ENCODE measurements at places on chromosomes 3 and 15. TPM values are rescaled to one million over a fixed set of nuclear protein-coding genes. Genes with fewer than 3 reads are reported as not detected.

GRCh38 chr15:31329640-31330010 lies 3.0 kb downstream of the KLF13 start:
- H3K27me3 ChIP-seq, result no peaks in the 10 kb centered on the region
- peaks cover 51% of the 10 kb centered on the region for H3K4me1 ChIP-seq
- no peaks in the 10 kb centered on the region for H3K36me3 ChIP-seq
- peak overlapping the region; percentile 46 for H3K4me3 ChIP-seq

DNA sequence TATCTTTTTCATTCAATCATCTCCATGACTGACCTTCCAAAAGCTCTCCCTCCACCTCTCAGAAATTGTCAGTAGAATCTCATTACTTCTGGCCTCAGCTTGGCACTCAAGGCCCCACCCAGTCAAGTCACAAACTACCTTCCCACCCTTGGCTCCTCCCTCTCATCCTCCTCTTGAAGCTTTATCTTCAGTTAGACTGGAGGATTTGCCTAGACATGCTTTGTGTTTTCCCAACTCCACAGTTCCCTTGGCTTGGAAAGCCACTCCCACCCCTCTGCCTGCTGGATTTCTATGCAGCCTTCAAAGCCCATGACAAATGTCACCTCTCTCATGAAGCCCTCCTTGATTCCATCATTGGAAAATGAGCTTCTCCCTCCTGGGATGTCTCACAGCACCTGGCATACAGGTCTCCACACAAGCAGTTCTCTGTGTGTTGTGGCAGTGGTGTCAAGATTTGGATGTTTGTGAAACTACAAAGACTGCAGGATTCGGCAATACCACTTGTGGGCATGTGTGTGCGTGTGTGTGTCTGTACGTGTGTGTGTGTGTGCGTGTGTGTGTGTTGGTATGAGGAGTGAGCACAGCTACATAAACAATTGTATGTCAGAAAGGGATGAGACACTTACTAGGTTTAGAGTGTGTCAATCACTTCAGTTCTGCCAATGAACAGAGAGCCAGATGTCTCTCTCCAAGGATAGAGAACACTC lies 45.3 kb upstream of the VPS8 start:
- no peaks in the 10 kb centered on the region for H3K36me3 ChIP-seq
- H3K4me1 ChIP-seq, result peaks cover 12% of the 10 kb centered on the region
- no peak overlapping the region for H3K27ac ChIP-seq
- DNase-seq, result no peak
- peaks cover 2% of the 10 kb centered on the region for H3K27me3 ChIP-seq
- no peak overlapping the region for H3K4me3 ChIP-seq

DNA sequence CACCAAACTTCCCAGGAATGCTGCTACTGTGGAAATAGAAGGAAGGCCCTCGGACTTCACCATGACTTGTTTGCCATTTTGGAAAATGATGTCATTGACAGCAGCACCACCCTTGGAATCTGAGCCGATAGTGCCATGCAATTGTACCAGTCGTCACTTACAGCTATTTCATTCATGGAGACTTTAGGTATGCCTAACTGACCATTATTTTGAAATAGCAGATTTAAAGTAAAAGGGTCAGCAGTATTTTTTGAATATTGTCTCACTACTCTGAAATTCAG lies 66.0 kb upstream of the ARL8B start:
- H3K4me1 ChIP-seq, result peaks cover 9% of the 10 kb centered on the region
- H3K36me3 ChIP-seq, result no peaks in the 10 kb centered on the region
- no peak for DNase-seq
- no peak overlapping the region for H3K4me3 ChIP-seq
- no peak overlapping the region for H3K27ac ChIP-seq

DNA sequence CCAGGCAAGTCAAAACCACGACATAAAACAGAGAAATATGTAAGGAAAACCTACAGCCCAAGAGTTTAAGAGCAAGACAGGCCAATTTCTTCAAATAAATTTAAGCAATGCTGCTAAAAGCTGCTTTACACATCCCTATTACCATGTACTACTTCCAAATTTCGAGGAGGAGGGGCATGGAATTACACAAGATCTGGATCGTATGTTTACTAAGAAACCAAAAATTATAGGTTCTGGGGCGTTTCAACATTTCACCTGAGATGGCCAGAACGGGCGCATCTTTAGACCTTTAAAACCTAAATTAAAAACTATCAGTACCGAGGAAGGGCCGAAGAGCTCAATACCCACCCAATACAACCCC lies 664 bp upstream of the NR2C2 start:
- peak overlapping the region; percentile 97 for H3K27ac ChIP-seq
- H3K4me3 ChIP-seq, result peak overlapping the region; percentile 96
- H3K27me3 ChIP-seq, result no peaks in the 10 kb centered on the region
- peaks cover 18% of the 10 kb centered on the region for H3K36me3 ChIP-seq
- DNase-seq, result no peak

GRCh38 chr3:35931867-35932266 lies 292.5 kb downstream of the ARPP21 start:
- no peak overlapping the region for H3K4me3 ChIP-seq
- H3K27me3 ChIP-seq, result no peaks in the 10 kb centered on the region
- no peaks in the 10 kb centered on the region for H3K4me1 ChIP-seq
- no peak overlapping the region for H3K27ac ChIP-seq

DNA sequence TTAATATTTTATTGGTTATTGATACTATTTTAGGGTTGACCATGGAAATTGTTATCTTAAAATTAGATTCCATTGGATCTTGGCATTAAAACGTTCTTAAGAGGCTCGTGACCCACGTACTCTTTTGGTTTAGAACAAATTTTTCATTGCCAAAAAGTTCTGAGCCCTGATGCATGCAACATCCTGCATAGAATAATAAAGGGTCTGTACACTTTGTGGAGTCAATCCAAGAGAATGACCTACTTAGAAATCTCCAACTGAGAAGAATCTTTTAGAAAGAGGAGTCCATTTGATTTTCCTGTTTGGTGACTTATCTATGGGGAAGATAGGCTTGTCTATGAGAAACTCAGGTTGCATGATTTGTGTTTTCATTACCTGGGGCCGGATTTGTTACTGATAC lies 404.2 kb upstream of the RGMA start:
- no peak overlapping the region for H3K27ac ChIP-seq
- no peak overlapping the region for H3K4me3 ChIP-seq
- DNase-seq, result no peak
- H3K4me1 ChIP-seq, result peaks cover 9% of the 10 kb centered on the region
- no peaks in the 10 kb centered on the region for H3K27me3 ChIP-seq

DNA sequence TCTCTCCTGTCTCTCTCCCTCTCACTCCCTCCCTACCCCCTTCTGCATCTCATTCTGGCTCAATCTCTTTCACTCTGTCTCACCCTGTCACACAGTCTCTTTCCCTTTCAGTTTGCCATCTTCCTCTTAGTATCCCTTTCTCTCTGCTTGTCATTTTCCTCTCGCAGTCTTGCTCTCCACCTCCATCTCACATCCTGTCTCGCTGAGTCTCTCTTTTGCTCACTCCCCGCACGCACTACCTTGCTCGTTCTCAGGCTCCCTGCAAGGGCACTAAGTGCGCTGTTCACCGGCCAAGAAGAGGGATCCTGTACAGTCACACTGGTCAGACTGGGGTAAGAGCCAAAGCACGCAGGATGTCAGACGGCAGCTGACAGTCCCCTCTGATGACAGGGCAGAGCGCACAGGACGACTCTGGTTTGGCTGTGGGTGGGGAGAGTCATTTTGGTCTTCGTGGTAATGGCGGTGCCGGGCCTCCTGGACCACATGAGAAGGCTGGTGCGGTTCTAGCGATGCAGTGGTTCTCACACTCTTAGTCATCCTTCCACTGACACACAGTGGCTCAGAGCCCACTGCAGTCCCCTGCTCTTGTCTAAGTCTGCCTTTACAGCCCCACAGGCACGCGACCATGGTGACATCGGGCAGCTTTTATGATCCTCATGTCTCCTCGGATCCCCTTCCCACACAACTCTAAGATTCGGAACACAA lies 356.8 kb downstream of the FOXP1 start:
- H3K4me3 ChIP-seq, result no peak overlapping the region
- peaks cover 2% of the 10 kb centered on the region for H3K27me3 ChIP-seq
- H3K36me3 ChIP-seq, result no peaks in the 10 kb centered on the region
- no peak for DNase-seq

DNA sequence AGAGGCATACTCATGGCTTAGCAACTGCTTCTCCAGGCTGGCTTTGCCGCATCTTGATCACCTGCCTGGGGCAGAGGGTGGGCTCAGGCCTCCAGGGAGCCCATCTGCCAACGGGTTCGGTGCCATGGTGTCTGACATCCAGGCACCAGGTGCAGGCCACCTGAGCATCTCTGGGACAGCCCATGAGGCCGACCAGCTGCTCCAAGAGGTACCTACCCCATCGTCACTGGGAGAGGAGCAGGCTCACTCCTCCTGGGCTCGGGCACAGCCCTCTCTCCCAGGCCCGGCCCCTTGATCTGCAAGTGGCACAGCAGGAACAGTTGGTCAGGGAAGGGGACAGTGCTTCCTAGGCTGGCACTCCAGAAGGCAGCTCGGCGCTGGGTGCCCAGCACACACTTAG lies 21.9 kb downstream of the TPRA1 start:
- H3K36me3 ChIP-seq, result peaks cover 43% of the 10 kb centered on the region
- H3K27ac ChIP-seq, result no peak overlapping the region
- H3K27me3 ChIP-seq, result no peaks in the 10 kb centered on the region
- peaks cover 21% of the 10 kb centered on the region for H3K4me1 ChIP-seq
- no peak for DNase-seq
- no peak overlapping the region for H3K4me3 ChIP-seq

- no peaks in the 10 kb centered on the region for H3K36me3 ChIP-seq
- H3K27me3 ChIP-seq, result no peaks in the 10 kb centered on the region
- DNase-seq, result no peak
- no peak overlapping the region for H3K27ac ChIP-seq
- no peak overlapping the region for H3K4me3 ChIP-seq
These were observed 58.5 kb upstream of the TNFSF10 start for GRCh38 chr3:172581757-172582166.

DNA sequence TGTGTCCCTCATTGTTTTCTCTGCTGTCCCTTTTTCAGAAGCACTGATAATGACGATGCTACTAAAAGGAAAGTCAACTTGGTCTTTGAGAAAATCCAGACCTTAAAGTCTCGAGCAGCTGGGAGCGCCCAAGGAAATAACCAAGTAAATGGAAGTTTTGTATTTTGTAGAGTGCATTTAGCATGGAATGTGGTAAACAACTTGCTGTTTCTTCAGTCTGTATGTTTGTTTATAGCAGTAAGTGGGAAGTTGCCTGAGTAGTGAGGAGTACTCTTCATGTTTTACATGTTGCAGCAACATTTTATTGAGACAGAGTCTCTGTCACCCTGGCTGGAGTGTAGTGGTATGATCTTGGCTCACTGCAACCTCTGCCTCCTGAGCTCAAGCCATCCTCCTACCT lies 66.0 kb downstream of the CGNL1 start:
- H3K27me3 ChIP-seq, result no peaks in the 10 kb centered on the region
- H3K4me3 ChIP-seq, result no peak overlapping the region
- DNase-seq, result no peak
- no peaks in the 10 kb centered on the region for H3K36me3 ChIP-seq

- H3K4me1 ChIP-seq, result peaks cover 11% of the 10 kb centered on the region
- no peaks in the 10 kb centered on the region for H3K27me3 ChIP-seq
- no peak overlapping the region for H3K27ac ChIP-seq
- DNase-seq, result no peak
These were observed 22.7 kb downstream of the MGLL start for GRCh38 chr3:127799476-127800222.

GRCh38 chr15:45795440-45796069 lies 160.7 kb downstream of the SQOR start:
- H3K4me3 ChIP-seq, result no peak overlapping the region
- no peak overlapping the region for H3K27ac ChIP-seq
- no peaks in the 10 kb centered on the region for H3K4me1 ChIP-seq
- no peaks in the 10 kb centered on the region for H3K27me3 ChIP-seq
- DNase-seq, result peak; percentile 94

GRCh38 chr3:67202053-67202452 lies 203.9 kb downstream of the KBTBD8 start:
- H3K27me3 ChIP-seq, result no peaks in the 10 kb centered on the region
- no peak overlapping the region for H3K27ac ChIP-seq
- no peak overlapping the region for H3K4me3 ChIP-seq
- H3K36me3 ChIP-seq, result no peaks in the 10 kb centered on the region
- H3K4me1 ChIP-seq, result no peaks in the 10 kb centered on the region

DNA sequence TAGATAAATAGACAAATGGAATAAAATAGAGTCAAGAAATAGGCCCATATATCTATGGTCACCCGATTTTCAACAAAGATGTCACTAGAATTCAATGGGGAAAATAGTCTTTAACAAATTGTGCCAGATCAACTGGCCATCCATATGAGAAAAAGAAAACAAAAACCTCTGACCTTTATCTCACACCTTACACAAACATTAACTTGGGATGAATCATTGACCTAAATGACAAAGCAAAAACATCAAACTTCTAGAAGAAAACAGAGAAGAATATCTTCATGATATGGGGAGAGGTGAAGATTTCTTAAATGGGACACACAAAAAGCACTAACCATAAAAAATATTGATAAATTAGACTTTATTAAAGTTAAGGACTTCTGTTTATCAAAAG lies 31.9 kb downstream of the ITGA11 start:
- H3K36me3 ChIP-seq, result peaks cover 4% of the 10 kb centered on the region
- no peaks in the 10 kb centered on the region for H3K27me3 ChIP-seq
- DNase-seq, result no peak
- H3K4me1 ChIP-seq, result no peaks in the 10 kb centered on the region

- no peak overlapping the region for H3K4me3 ChIP-seq
- no peaks in the 10 kb centered on the region for H3K36me3 ChIP-seq
- H3K27me3 ChIP-seq, result no peaks in the 10 kb centered on the region
- no peak for DNase-seq
These were observed 366.3 kb upstream of the LRRC3B start for GRCh38 chr3:26256224-26256623.

DNA sequence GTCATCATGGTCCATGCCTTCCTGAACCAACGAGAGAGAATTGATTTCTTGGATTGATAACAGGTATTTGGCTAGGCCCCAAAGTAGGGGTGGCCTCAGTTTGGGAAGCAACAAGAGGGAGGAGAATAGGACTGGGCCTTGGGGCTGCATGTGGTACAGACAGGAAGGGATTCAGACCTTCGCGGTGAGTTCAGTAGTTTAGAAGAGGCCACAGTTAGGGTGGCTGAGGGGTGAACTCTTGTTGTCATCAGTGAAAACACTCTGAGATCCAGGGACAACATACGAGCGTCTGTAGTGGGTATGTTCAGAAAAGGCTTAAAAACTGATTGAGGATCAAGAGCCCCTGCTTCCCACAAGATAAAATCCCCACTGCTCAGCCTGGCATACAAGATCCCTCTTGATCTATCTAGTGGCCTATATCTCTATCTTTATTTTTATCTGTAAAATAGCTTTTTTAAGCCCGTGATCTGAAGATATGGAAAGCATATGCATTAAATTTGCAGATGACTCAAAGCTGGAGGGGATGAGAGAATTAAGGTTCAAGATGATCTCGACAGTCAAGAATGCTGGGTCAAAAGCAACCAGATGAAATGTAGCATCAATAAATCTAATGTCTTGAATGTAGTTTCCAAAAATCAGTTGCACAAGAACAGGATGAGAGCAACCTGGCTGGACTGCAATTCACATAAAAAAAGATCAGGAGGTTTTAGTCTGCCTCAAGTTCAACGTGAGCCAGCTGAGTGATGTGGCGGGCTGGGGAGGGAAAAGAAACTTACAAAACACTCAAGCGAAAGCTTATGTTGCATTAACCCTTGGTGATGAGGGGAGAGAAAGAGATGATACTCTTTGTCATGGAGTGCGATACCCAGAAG lies 221.1 kb upstream of the TLE3 start:
- DNase-seq, result no peak
- H3K36me3 ChIP-seq, result no peaks in the 10 kb centered on the region
- H3K27ac ChIP-seq, result no peak overlapping the region
- H3K4me3 ChIP-seq, result no peak overlapping the region

GORASP1 gene
- 75.0 TPM for total RNA-seq

Measured in spinal cord (tissue), 10 donors.